HFFc6 (cell line): ENCODE measurements at places on chromosomes 2 and 18. TPM values are rescaled to one million over a fixed set of nuclear protein-coding genes. Genes with fewer than 3 reads are reported as not detected.
A peak's percentile ranks its signal among the peaks of the same experiment; 100 is the strongest.

The PLB1 gene
- 0.38 to 0.43 TPM (median 0.42 TPM) in 3 replicates for total RNA-seq

The INHBB gene
- total RNA-seq, result 0.44 to 0.94 TPM (median 0.61 TPM) in 3 replicates

DNA sequence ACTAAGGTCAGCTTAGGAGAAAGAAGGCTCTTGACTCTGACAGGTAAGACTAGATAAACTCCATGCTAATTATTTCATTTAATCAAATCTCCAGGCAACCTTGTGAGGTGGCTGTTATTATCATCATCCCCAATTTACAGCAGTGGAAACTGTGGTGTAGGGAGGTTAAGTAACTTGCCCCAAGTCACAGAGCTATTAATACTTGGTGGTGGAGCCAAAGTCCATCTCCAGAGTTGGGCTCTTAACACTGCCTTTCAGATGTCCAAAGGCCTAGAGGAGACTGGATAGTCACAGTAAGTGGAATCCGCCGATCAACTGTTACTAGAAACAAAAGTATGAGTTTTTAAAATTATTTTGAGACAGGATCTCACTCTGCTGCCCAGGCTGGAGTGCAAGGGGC lies 46.6 kb upstream of the SP3 start:
- no peak overlapping the region for H3K27ac ChIP-seq
- peaks cover 69% of the 10 kb centered on the region for H3K4me1 ChIP-seq
- peaks cover 7% of the 10 kb centered on the region; the same call in 1 of the 2 replicates for H3K27me3 ChIP-seq
- no peak overlapping the region for H3K4me3 ChIP-seq
- no peak for DNase-seq

- DNase-seq, result no peak
- no peaks in the 10 kb centered on the region for H3K4me1 ChIP-seq
- no peaks in the 10 kb centered on the region for H3K36me3 ChIP-seq
- no peak overlapping the region for H3K27ac ChIP-seq
- H3K4me3 ChIP-seq, result no peak overlapping the region
Observed at GRCh38 chr18:38116716-38117115, 551.1 kb upstream of the CELF4 start.

GRCh38 chr2:231160701-231161100 lies 35.9 kb upstream of the HTR2B start:
- H3K4me1 ChIP-seq, result peaks cover 71% of the 10 kb centered on the region
- H3K27ac ChIP-seq, result peak overlapping the region; percentile 95
- no peaks in the 10 kb centered on the region; the same call in 1 of the 2 replicates for H3K27me3 ChIP-seq
- DNase-seq, result no peak
- H3K36me3 ChIP-seq, result peaks cover 28% of the 10 kb centered on the region
- H3K4me3 ChIP-seq, result peak overlapping the region; percentile 57

DNA sequence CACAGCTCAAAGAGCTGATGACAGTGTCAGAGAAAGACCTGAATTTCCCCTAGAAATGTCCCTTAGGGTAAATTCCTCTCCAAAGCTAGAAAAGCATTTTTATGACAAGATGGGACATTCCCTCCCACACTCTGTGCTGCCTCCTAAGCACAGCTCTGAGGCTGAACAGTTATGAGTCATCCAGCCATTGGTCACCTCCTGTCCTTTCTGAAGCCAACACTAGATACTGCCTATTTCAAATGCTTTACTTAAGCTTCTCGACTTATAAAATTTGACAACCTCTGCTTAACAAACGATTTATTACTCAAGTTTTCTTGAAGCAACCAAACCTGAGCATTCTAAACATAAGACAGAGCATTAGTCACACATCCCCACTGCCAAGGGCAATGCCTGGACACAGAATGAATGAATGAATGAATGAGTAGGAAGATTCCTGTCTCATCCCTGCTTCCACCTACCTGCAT lies 35.4 kb downstream of the B4GALT6 start:
- H3K36me3 ChIP-seq, result peaks cover 7% of the 10 kb centered on the region; the same call in 1 of the 2 replicates
- no peaks in the 10 kb centered on the region for H3K27me3 ChIP-seq
- no peak overlapping the region for H3K4me3 ChIP-seq
- DNase-seq, result peak; percentile 7
- H3K4me1 ChIP-seq, result no peaks in the 10 kb centered on the region

DNA sequence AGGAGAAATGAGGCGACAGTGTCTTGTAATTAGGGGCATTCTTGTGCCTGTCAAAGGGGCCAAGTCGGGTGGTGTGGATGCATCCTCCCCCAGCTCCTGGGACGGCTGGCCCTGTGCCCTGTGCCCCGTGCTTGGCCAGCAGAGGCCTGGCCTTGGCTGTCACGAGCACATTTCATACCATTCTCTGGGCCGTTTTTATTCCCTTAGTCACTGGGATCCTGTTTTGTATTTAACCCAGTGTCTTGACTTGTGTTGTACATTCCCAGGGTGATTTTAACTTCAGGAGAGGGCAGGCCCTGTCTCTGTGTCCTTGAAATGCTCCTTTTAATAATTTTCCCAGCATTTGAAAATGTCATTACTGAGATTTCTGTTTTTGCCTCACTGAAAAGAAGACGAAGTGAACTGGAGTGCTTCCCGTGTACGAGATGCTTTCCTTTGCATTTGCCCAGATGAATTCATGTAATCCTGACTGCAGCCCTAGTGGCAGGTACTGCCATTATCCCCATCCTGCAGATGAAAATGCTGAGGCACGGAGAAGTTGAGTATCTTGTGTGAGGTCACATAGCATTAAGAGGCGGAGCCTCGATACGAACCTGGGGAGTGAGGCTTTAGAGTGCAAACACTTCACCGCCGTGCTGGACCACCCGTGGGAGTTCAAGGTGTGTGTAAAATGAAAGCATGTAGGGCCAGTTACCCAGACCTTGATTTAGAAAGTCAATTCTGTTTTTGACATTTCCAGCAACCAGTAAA lies 57.0 kb downstream of the SH3RF3 start:
- peaks cover 10% of the 10 kb centered on the region; the same call in 1 of the 2 replicates for H3K27me3 ChIP-seq
- peaks cover 10% of the 10 kb centered on the region for H3K36me3 ChIP-seq
- peaks cover 28% of the 10 kb centered on the region for H3K4me1 ChIP-seq
- peak; percentile 58 for DNase-seq

DNA sequence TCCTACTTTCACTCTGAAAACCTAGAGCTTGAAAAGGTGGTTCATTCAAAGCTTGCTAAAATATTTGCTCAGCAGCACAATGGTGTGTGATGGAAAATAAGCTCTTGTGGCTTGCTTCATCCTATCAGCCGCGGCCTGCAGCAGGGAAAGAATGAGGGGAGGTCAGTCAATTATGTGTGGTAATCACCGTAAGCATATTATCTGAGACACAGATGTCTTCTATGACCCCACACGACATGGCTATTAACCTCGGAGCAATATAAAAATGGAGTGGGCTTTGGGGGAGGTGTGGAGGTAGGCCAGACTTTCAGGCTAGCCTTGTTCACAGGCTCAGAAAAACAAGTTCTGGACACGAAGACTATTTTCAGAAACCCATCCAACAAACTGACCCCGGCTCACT lies 98.4 kb upstream of the SIX3 start:
- DNase-seq, result no peak
- H3K36me3 ChIP-seq, result no peaks in the 10 kb centered on the region
- no peaks in the 10 kb centered on the region for H3K4me1 ChIP-seq
- H3K27ac ChIP-seq, result no peak overlapping the region
- H3K27me3 ChIP-seq, result peaks cover 8% of the 10 kb centered on the region

DNA sequence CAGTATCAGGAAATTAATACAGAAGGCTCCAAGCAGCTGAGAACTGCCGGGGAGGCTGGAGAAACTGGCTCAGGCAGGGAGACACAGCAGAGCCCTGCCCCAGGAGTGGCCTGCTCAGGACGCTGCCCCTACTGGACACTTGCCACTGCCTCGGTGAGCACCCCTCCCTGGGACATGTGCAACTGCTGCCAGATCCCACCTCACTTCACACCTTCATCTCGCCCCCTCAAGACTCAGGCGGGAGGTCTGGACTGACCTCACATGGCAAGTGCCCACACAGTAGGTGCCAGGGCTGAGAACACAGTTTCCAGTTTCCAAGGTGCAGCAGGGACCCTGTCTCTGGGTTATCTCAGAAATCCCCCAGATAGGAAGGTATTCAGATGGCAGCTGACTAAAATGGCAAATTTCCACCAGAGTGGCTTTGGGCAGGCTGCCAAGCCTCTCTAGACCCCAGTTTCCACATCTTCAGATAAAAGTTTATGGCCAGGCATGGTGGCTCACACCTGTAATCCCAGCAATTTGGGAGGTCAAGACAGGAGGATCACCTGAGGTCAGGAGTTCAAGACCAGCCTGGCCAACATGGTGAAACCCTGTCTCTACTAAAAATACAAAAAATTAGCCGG lies 33.7 kb upstream of the LBH start:
- peaks cover 13% of the 10 kb centered on the region for H3K27me3 ChIP-seq
- H3K27ac ChIP-seq, result no peak overlapping the region
- no peaks in the 10 kb centered on the region for H3K36me3 ChIP-seq
- no peak for DNase-seq

- no peak overlapping the region; the same call in 1 of the 2 replicates for H3K27ac ChIP-seq
- H3K36me3 ChIP-seq, result no peaks in the 10 kb centered on the region
- DNase-seq, result peak; percentile 56
Observed at GRCh38 chr2:220789961-220790360, 782.1 kb downstream of the EPHA4 start.

DNA sequence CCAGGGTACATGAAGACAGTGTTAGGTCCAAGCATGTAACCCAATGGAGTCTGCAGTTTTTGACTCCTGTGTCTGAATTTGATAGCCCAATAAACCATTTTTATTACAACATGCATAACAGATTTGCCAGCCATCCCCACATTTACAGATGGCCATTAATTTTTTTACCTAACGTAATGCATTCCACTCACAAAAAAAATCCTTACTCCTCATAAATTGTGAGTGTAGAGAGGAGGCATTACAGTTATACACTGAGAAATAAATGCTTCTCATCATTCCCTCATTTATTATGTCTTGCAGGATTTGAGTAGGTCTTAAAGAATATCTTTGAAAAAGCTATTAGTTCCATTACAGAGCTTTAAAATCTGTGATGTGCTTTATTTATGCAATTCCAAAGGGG lies 193.8 kb downstream of the CMPK2 start:
- H3K36me3 ChIP-seq, result peaks cover 4% of the 10 kb centered on the region; the same call in 1 of the 2 replicates
- no peak overlapping the region for H3K27ac ChIP-seq
- no peaks in the 10 kb centered on the region for H3K27me3 ChIP-seq
- no peak for DNase-seq
- H3K4me1 ChIP-seq, result no peaks in the 10 kb centered on the region
- no peak overlapping the region for H3K4me3 ChIP-seq

GRCh38 chr2:3066831-3067230 lies 310.8 kb downstream of the EIPR1 start:
- no peaks in the 10 kb centered on the region for H3K36me3 ChIP-seq
- H3K4me3 ChIP-seq, result no peak overlapping the region
- H3K27ac ChIP-seq, result no peak overlapping the region
- no peaks in the 10 kb centered on the region for H3K4me1 ChIP-seq
- H3K27me3 ChIP-seq, result peaks cover 9% of the 10 kb centered on the region
- DNase-seq, result no peak

DNA sequence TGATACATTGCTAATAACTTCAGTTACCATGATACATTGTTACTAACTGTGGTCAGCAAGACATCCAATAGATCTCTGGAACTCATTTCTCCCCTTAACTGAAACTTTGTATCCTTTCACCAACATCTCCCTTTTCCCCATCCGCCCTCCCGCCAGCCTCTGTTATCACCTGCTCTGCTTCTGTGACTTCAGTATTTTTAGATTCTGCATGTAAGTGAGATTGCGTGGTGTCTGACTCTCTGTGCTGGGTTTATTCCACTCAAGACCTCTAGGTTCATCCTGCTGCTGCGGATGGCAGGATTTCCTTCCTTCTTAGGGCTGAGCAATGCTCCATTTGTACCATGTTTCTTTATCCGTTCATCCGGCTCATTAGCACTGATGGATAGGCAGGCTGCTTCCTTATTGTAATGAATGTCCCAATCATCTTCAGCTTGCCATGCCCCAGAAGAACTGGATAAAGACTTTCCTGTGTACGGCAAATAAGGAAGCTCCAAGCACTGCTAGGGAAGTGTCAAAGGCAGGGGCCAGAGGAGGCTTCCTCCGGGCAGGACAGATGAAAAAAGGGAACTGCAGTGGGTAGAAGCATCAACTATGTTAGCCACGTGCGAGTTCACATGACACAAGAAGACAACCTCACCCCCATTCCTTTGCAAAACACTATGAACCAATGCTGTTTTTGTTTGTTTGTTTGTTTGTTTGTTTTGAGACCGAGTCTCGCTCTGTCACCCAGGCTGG lies 113.4 kb downstream of the EIPR1 start:
- no peaks in the 10 kb centered on the region for H3K4me1 ChIP-seq
- 0 out of 2 replicates have a peak, but pooled peaks cover 4% of the 10 kb centered on the region for H3K36me3 ChIP-seq
- no peak overlapping the region for H3K4me3 ChIP-seq
- no peak for DNase-seq
- H3K27ac ChIP-seq, result no peak overlapping the region
